NCI-H187 (cell line): ENCODE measurements at places on chromosomes 1 and 21.

DNA sequence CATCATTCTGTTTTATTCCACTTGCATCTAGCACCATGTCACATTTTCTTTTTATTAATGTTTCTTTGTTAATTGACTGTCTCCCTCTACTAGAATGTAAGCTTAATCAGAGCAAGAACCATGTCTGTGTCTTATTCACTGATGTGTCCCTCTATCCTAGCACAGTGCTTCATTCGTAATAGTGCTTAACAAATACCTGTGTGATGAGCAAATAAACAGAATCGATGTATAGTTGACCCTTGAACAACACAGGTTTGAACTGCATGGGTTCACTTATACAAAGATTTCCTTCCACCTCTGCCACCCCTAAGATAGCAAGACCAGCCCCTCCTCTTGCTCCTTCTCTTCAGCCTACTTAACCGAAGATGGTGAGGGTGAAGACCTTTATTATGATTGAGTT, 42.9 kb upstream of the MAN1A2 start:
- DNase-seq, result no peak

DNA sequence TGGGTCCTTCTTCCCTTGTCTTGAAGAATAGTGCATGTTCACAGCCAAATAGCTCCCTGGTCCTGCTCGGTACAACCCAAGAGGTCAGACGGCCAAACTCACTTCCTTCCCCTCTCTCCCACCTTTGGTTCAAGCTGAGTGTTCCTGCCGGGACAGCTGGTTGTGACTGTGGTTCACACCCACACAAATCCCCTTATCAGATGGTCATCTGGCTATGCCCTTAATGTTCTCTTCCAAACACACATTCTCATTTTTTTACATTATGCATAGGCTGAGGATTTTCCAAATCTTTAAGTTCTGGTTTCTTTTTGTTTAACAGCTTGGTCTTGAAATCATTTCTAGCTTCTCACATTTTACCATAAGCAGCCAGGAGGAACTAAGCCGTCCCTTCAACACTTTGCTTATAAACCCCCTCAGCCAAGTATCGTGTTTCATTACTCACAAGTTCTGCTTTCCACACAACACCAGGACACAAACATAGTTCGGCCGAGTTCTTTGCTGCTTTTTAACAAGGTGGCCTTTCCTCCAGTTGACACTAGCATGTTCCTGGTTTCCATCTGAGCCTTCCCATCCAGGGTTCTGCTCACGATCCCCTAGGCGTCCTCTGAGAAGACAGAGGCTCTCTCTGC, 19.7 kb upstream of the TSPEAR start:
- DNase-seq, result no peak

- DNase-seq, result no peak
Observed at GRCh38 chr1:36157115-36157903, 1.3 kb downstream of the MAP7D1 start.

- DNase-seq, result no peak
Observed at GRCh38 chr1:151062741-151063371, 2.7 kb downstream of the MLLT11 start.

DNA sequence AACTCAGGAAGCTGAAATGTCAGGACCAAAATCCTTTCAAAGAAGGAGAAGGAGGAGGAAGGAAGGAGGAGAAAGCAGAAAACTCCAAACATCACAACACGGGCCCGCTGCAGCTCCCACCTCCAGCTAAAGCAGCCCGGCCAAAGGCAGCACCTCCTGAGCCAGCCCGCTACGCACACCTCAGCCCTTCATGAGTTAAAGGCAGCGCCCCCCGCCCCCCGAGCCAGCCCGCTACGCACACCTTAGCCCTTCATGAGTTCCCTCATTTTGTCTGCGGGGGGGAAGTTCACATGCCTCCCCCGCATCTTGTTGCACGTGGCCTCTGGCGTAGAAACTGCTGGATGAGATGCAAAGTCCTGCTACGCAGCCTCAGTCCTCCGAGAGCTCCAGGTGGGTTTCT, 90.7 kb upstream of the ARHGEF16 start:
- DNase-seq, result no peak

DNA sequence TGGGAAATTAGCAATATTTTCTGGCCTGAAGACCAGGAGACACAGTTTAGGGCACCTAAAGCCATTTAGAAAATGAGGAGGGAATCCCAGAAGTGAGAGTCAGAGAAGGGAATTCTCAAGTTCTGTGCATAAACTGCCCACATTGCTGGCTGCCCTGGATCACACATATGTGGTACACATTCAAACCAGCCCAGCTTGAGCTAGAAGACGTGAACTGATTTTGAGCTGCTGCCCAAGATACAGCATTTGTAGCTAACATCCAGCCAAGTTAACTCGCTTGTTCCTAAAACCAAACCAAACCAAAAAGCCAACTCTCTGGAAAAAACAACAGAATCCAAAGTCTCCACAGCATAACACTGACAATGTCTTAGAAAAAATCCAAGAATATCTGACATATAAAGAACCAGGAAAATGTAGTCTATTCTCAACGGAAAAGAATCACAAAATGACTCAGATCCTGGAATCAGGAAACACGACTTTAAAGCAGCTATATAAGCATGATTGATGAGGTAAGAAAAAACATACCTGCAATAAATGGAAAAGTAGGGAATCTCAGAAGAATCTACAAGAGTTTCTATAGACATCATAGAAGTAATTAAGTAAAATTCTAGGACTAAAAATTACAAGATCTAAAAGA, 18.2 kb upstream of the QSOX1 start:
- no peak for DNase-seq

- DNase-seq, result no peak
Observed at GRCh38 chr1:77888781-77889642, 588 bp downstream of the NEXN start.

GRCh38 chr1:241063276-241063675, 293.7 kb downstream of the RGS7 start:
- DNase-seq, result no peak

GRCh38 chr1:153380711-153381110, 5.3 kb upstream of the S100A12 start:
- no peak for DNase-seq
